ENCODE measurements at places on chromosomes 13 and 19.

DNA sequence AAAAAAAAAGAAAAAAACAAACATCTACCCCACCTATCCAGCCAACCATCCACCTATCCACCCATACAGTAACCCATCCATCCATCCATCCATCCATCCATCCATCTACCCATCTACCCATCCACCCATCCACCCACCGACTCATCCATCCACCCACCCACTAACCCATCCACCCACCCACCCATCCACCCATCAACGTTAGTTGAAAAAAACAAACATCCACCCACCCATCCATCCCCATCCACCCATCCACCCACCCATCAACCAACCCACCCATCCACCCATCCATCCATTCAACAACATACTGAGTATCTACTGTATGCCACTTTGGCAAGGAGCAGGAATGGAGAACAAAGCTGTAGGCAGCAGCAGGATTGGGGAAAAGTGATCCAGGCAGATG lies 6.1 kb upstream of the AP3D1 start:
- no peak for DNase-seq

GRCh38 chr19:12867120-12868099 lies 13.8 kb downstream of the DNASE2 start:
- DNase-seq, result peak; percentile 42

DNA sequence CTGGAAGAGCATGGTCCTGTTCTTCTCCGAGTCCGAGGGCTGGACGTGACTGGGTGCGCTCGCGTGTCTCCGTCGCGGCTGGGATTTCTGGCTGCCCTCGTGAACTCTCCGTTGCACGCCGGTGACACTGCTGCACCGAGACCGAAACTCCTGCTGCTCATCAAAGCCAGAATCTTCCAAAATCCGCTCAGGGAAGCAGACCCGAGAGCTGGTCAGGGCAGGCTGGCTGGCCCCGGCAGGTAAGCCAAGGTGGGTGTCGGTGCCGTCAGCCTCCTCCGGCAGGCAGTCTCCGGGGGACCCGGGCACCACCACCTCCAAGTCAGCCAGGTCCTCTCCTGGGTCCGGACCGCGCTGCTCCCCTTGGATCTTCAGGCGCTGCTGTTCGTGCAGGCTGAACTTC lies 119.9 kb downstream of the TBC1D4 start:
- DNase-seq, result no peak

DNA sequence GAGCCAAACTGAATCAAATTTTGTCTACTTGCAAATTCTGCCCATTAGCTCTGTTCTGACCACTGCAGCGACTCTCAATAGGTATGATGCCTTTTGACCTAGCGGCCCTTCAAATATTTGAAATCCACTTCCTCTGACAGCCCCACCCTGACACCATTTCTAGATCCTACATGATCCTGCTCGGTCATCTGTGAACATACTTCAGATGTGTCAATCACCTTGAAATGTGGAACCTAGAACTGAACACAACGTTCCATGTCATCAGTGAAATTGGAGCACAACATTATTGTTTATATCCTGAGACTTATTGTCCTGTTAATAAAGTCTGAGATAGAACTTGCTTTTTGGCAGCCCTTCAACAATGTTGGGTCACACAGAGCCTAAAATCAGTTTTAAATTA lies 98.2 kb downstream of the UBL3 start:
- no peak for DNase-seq

- DNase-seq, result no peak
These were observed at the start of gene SSC5D for GRCh38 chr19:55487924-55488687. Gene SSC5D (plus strand): TSS chr19:55488436. CDS start chr19:55488590, 154 bp downstream.

- DNase-seq, result no peak
These were observed 95.0 kb upstream of the KLF12 start for GRCh38 chr13:74229242-74229641.

- DNase-seq, result no peak
These were observed 913.2 kb upstream of the GPC6 start for GRCh38 chr13:92313382-92313781.

GRCh38 chr13:99352351-99353245 lies 45.4 kb upstream of the GPR183 start:
- no peak for DNase-seq

GRCh38 chr13:111958612-111959395 lies 108.1 kb upstream of the SOX1 start:
- no peak for DNase-seq

DNA sequence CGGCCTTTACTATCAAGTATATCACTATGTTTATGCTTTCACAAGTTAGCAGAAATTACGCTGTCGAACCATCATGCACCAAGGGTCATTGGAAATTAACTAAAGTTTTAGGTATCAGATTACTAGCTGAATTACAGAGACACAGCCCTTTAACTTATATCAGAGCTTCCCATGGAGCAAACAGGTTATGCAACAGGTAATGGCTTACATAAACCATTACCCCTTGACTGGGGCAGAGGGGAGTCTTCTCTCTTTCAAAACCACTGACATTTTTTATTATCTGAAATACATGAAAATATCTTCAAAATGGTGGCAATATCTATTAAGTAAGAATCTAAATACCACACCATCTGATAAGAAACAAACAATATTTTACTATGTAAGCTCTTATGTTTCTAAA lies 1692.9 kb upstream of the SLC10A2 start:
- no peak for DNase-seq

GRCh38 chr13:112246731-112247470 lies 129.3 kb upstream of the SPACA7 start:
- no peak for DNase-seq

DNA sequence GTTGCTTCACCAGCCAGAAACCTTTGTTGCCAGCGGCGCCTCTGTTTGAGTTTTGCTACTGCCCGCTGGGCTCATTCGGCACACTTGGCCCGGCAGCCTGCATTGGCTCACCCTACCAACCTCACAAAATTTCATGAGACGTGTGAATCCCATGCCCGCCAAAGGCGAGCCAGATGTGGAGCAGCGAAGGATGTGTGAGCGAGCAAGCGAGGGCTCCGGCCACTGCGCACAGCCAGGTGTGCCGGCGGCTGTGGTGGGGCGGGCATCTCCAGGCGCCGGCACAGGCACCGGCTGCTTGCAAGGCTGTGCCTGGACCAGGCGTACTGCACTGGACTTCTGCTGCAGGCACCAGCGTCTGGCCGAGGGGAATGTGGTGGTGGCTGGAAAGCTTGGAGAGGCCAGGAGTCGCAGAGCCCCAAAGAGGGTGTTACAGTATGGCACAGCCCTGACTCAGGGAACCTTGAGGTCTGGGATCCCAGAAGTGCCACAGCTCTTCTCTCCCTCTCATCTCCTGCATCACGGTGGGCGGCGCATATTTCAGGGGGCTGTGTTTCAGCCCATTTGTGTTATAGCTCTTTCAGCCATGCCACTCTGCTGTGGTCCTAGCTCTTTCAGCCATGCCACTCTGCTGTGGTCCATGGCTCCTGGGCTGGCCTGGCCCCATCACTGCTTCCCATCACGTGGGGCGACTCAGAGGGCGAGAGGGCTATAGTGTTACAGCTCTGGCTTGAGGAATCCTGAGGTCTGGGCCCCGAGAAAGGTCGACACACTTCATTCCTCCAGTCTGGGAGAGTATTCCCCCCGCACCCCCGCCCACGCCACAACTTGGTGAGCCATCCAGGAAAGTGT lies 592.0 kb upstream of the SLITRK5 start:
- no peak for DNase-seq

- DNase-seq, result no peak
These were observed 4.4 kb downstream of the GRTP1 start for GRCh38 chr13:113359571-113359970.

GRCh38 chr19:13025819-13026456 lies 30.7 kb downstream of the NFIX start:
- DNase-seq, result no peak

GRCh38 chr19:39401549-39402345 lies 4.9 kb upstream of the ZFP36 start:
- DNase-seq, result peak; percentile 69

DNA sequence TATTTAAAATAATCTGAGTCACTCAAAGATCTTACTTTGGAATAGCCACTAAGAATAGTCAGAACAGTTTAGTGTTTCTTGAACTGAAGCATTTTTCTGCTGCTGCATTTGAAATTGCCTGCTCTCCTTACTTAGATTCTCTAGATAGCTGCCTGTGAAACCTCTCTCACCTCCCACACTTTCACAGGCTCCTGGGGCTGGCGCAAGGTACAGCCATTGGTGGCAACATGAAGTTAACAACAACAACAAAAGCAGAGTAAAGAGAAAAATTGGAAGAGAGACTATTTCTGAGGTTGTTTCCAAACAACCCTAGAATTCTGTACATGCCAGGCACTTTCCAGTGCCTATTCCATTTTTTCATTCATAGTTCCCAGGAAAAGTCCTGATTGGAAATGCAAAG lies 25.3 kb downstream of the SLITRK5 start:
- no peak for DNase-seq

- no peak for DNase-seq
These were observed 48.1 kb downstream of the TNFRSF19 start for GRCh38 chr13:23618341-23618740.

DNA sequence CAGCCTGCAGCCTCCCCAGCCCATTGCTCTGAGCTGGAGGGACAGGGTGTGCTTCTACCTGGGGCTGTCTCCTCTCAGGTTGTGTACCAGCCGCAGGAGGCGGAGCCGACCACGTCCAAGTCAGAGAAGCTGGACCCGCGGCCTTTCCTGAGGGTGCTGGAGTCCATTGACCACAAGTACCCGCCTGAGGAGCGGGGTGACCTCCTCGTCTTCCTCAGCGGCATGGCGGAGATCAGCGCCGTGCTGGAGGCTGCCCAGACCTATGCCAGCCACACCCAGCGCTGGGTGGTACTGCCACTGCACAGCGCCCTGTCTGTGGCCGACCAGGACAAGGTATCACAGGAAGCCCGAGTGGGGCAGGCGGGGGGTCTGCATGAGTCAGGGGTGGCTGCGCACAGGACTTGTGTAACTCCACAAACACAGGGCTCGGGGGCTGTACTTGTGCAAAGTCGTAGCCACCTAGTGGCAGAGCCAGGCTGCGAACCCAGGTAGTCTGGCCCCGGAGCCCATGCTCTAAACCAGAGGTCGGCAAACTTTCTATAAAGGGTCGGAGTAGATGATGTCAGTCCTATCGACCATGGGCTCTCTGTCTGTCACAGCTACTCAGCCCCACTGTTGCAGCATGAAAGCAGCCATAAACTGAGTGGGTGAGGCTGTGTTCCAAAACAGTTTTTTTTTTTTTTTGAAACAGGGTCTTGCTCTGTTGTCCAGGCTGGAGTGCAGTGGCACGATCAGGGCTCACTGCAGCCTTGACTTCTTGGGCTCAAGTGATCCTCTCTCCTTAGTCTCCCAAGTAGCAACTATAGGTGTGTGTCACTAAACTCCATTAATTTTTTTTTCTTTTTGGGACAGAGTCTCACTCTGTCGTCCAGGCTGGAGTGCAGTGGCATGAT lies 8.9 kb downstream of the DHX34 start:
- no peak for DNase-seq

DNA sequence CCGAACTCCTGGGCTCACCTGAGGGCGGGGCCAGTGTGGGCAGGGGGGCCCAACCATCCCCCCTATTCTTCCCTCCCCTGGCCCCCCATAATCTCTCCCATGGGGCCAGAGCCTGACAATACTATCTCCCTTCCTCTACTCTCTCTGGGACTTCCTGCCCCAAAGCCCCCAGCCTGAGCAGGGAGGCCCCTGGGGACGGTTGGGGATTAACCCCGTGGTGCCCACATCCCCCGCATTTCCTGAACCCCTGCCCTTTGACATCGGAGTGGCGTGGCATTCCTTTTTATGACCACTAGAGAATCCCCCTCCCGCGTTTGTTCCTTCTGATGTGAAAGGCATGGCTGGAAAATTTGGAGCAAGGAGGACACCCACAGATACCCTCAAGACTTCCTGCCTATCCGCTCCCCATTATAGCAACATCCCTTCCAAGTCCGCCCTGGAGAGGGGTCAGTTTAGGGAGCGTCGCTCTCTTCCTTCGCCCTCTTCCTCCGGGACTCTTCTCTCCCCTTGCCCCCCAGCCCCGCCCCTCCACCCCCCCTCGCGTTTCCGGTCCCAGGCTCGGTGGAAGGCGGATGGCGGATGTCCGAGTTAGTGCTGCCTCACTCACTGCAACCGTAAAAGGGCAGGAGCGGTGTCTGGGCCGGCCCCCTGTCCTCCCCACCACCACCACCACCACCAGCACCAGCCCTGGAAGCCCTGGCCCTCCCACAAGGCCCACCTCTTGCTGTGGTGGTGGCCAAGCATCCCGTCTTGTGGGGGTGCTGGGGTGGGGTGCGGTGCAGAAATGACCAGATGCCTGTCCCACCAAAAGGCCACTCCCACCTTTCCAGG lies 1.8 kb downstream of the VASP start:
- no peak for DNase-seq

DNA sequence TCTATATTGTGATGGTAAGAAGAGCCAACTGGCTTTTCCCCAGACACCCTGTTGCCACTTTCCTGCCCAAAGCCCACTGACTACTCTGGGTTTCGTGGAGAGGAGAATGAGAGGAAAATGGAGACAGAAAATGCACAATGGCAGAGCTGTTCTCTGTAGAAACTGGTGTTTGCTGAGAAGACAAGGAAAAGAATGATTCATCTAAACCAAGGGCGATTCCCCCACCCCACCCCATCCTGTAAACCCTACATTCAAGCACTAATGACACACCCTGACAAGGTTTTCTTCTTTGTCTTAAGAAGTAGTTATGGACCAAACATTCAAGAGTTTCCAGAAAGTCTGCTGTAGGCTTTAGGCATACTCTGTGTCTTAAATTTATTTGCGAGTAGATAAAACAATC lies 68.8 kb downstream of the DOCK9 start:
- no peak for DNase-seq

DNA sequence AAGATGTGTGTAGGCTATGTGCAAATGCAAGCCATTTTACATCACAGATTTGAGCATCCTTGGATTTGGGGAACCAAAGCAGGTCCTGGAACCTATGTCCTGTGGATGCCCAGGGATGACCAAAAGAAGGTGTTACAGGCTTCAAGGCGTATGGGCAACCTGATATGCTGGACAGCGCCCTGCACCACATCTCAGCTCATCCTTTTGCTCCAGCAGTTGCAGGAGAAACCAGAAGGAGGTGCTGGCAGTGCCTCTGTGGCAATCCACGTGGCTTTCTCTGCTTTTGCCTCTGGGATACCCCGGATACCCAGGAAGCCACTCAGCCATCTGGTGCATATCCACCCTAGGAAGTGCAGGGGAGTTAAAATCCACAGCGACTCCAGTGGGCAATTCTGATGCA lies 110.3 kb upstream of the VSTM2B start:
- DNase-seq, result no peak

DNA sequence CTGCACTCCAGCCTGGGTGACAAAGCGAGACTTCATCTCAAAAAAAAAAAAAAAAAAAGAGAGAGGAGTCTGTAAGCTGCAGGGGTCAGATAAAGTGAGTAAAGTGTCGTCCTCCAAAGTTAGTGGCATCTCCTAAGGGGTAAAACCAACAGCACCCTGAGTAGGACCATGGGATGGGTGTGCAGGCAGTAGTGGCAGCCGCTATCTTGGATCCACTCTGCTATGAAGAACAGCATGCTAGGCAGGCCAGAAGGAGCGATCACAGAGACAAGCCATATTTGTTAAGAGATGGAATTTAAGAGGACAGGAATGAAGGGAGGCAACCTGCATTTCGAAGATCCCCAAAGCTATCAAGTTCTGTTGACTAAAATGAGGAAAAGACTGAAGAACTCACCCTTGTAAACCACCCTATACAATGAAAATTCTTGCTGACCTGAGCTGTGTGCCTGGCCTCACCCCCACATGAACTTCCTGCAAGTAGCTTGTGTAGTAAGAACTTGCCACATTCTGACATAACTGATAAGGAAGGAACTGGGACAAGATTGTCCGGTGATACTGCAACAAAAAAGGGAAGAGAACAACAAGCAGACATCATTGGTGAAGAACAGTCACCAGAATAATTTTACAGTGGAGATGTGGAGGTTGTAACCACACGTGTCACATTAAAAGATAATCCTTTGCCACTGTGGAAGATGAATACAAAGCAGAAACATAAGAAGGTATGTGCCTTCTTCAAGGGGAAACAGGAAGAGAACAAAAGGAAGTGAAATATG lies 16.2 kb downstream of the DPY19L3 start:
- DNase-seq, result no peak

Measured in activated T-helper 1 cell treated with anti-CD3 and anti-CD28 coated beads, Interleukin-2, amount 50 U/mL, for 16 hours (primary cell).